ENCODE measurements at places on chromosomes 5 and 9.

DNA sequence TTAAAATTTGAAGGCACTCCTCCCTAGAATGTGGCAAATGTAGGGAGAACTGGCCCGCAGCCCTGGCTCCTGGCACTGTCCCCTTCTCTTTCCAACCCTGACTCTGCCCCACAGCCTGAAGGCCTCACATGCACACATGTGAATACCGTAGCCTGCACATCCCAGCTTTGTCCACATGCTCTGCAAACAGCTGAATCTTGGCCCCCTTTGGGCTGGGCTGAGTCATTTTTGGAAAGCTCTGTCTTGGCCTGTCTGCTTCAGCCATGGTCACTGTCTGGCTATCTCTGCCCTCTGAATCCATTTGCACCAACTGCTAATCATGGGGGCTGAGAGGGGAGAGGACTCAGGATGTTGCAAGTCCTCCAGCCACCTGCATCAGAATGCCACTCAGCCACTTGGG, 22.1 kb upstream of the GALNT10 start:
- no peak for DNase-seq

DNA sequence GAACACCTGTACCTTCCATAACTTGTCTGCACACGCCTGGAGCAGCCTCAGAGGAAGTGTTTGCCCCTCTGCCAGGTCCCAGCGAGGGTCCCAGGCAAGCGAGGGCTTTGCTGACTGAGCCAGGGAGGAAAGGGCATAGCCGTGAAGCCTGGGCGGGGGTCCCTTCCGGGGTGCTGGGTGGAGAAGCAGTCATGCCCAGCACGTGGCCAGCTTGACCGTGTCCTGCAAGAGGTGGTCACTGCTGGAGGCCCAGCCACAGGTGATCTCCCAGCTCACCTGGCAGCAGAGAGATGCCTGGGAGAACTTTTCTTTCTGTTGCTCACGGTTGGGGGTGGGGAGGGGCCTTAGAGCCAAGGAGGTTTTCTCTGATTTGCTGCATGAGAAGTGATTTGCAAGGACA, 195.3 kb downstream of the CACNA1B start:
- no peak for DNase-seq

DNA sequence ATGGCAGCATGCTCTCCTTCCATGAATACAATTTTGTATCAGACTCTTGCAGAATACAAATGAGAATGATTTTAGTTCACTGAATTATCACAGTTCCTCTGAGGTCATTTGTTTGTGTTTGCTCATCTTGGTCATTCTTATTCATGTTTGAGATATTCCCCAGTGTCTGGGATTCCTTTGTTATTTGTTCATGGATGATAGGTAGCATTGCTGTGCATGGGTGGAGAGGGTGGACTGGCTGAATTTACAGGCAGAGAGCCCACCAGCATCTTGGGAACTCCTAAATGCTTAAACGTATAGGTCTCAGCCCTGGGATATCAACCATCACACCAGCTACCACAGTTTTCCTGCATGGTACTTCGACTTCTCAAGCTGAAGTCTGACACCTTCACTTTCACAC, 459.8 kb downstream of the CCDC171 start:
- no peak for DNase-seq

DNA sequence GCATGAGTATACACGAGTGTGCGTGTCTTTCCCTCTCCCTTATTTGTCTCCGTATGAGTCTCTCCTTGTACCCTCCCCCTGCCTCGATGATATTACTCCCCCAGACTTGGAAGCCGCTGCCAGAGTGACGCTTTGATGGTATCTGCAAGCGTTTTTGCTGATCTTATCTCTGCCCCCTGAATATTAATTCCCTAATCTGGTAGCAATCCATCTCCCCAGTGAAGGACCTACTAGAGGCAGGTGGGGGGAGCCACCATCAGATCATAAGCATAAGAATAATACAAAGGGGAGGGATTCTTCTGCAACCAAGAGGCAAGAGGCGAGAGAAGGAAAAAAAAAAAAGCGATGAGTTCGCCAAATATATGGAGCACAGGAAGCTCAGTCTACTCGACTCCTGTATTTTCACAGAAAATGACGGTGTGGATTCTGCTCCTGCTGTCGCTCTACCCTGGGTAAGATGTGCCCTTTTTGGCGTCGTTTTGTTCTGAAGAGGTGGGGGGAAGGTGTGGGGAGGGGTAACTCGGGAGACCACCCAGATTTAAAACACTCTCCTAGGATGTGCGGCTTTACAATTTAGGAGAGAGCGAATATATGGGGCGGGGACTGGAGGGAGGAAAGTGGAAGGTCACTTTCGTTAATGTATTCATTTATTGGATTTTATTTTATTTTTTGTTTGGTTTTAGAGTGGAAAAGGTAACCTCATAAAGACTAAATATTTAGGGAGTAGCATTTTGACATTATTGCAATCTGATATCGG, at the start of gene GABRG2:
GABRG2 (plus strand) TSS at position 119 of the 757 bp plus-strand sequence; CDS start at position 346, 227 bp downstream.
- no peak for DNase-seq

DNA sequence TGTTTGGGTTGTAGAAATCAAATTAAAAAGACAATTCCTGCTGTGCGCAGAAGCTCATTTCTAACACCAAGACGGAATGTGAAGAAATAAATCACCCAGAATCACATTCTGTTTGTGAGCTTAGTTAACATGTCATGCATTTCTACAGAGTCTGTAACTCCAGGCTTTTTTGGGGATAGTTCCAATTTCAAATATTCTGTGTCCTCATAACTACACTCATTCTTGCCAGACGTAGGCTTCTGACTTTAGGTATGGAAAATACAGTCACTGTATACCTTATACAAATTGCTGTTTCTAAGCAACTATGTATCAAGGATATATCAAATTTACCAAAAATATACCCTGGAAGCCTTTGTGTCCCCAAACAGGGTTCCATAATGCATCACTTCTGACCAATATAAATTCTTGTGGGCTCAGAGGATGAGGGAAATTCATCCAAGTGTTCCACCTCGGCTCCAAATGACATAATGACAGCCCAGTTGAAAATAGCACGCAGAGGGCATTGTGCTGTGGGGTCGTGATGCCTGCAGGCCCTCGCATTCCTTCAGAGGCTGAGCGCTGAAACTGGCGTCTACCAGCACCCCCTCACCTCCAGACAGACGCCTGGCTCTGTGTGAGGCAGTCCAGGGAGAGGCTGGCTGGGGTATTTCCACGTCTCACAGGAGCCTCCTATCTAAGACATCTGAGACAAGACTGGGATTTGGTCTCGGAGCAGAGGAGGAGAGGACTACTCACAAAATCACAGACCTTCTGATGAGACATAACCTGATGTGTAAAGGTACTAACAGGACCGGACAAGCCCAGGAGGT, 79.8 kb downstream of the KLF4 start:
- DNase-seq, result no peak

GRCh38 chr5:176542596-176543427, 5.6 kb upstream of the RNF44 start:
- DNase-seq, result no peak

- DNase-seq, result no peak
Measured at GRCh38 chr5:579211-579610, 32.9 kb upstream of the CEP72 start.

DNA sequence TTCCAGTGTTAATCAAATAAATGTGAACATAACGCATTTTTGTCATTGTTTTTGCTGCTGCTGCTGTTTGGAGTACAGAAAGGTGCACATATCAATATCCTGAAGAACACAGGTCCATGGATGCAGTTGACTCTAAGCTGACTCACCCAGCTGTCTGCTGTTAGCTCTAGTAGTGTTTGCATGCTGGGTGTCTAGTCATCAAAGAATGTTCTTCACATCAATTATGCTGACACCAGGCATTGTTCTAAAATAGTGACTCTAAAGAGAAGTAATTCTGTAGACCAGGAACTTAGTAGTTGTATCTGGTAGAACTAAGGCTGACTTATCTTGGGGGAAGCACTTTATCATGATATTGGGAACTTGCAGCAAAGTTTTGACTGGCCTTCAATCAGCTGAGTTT, 55.7 kb upstream of the DPYSL3 start:
- peak; percentile 75 for DNase-seq

- DNase-seq, result peak; percentile 78
Measured at GRCh38 chr5:78964889-78965288, 20.2 kb downstream of the ARSB start.

- no peak for DNase-seq
Measured at GRCh38 chr5:76836181-76836580, 13.6 kb upstream of the S100Z start.

DNA sequence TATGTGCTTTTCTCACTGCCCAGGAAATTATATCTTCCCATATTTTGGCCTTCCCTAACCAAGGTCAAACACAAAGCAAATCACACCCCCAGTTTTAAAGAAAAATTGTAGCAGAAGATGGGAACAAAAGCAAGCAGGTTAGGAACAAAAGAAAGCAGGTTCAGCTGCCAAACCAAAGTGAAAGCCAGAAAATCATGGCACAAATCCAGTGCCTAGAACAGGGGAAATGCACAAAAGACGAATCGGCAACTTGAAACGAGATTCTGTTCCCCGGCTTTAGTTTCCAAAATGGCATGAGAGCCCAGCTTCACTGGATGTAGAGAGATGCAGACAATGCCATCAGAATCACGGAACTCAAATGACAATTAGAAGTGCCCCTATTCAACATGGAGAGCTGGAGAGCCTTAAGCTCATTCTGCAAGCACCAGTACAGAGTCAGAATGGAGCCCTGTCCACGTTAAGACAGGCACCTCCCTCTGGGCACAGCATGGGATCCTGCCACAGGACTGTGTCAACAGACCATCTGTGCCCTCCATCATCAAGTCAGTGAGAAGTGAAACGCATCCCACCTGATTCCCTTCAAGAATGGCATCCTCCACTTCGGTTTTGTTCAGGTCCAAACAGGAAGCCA, 13.8 kb downstream of the DNAH5 start:
- peak; percentile 36 for DNase-seq

GRCh38 chr5:179264783-179265513, 80.3 kb downstream of the ADAMTS2 start:
- DNase-seq, result no peak

GRCh38 chr5:110784901-110785300, 46.1 kb downstream of the SLC25A46 start:
- no peak for DNase-seq

DNA sequence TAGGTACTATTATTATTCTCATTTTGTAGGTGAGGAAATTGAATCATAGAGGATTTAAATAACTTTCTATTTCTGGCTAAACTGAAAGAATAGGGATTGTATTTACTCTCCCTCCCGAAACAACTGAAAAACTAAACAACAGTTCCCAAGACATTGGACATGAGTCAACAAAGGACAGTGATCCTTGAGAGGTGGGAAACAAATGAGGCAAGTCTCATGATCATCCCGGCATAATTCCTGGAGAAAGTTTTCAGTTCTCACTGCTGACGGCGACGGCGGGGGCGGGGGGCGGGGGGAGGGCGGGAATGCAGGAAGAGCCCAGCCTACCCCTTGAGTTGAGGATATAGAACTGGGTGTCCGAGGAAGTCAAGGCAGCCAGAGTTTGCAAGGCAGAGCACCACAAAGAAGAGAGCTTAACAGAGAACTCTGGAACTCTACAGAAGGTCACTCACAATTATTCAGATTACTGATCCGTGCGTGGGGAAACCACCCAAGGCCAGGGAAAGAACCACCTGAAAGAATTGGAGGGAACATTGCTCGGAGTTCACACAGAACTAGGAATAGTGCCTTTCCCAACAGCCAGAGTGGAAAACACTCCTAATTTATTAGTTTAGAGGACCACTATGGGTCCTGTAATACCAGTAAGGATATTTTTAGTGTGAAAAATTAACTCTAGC, 27.4 kb upstream of the WHRN start:
- DNase-seq, result no peak

- DNase-seq, result no peak
Measured at GRCh38 chr5:133363807-133364587, 248.3 kb downstream of the FSTL4 start.

All from astrocyte of the cerebellum (primary cell).